NCI-H2081 (cell line): ENCODE measurements at places on chromosomes 2 and 18.

GRCh38 chr2:102618452-102619413 is 620 bp upstream of the SLC9A2 start:
- DNase-seq, result no peak

GRCh38 chr2:196153480-196153879 is 17.9 kb downstream of the STK17B start:
- DNase-seq, result no peak

GRCh38 chr2:133456156-133456555 is 112.1 kb downstream of the NCKAP5 start:
- no peak for DNase-seq

DNA sequence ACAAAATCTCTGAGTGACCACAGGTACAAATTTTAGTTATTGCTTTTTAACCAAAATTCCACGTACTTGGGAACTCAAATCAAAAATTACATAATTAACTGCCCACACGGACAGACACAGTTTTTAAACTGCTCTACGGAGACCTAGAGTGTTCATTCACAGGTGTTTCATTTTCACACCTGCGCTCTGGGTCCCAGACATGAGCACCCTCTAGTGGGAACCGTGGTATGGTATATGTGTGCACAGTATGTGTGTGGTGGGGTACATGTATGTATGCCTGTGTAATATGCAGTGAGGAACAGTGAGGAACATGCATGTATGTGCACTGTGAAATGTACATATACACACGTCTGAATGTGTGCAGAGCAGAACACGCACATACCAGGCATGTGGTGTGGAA is 65.0 kb downstream of the PPP4R1 start:
- no peak for DNase-seq

DNA sequence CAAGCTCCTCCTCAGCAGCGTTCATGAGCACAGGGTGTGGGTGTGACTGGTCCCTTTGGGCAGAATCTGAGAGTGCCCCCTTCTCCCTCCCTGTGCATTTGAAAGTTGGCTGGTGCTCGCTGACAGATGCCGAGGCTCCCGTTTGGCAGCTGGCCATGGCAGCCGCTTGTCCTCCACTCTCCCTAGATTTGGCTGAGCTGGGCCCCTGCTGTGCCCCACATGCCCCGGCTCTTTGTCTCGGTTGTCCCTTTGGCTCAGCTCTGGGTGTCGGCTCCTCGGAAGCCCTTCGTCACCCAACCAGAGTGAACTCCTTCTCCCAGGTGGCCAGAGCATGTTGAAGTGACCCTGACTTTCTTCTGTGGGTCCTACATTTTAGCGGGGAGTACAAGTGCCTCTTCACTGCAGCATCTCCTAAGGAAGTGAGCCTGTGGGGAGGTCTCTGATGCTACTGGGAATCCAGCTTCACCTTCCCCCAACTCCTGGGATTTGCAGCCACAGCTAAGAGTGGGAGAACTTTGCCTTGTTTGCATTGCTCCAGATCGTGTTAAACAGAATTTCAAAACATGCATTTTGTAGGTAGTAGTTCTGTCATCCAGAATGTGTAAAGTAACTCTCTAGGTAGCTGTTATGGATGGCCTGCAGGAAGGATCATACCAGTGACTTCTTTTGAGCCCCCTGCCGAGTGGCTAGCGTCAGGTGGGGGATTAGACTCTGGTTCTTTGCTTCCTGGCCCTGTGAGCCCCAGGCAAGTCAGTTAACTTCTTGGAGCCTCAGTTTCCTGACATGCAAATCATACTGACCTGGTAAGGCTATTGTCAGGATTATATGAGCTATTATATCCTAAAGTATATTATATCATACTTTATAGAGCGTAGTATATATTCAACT is 24.2 kb downstream of the HPCAL1 start:
- DNase-seq, result peak; percentile 93

DNA sequence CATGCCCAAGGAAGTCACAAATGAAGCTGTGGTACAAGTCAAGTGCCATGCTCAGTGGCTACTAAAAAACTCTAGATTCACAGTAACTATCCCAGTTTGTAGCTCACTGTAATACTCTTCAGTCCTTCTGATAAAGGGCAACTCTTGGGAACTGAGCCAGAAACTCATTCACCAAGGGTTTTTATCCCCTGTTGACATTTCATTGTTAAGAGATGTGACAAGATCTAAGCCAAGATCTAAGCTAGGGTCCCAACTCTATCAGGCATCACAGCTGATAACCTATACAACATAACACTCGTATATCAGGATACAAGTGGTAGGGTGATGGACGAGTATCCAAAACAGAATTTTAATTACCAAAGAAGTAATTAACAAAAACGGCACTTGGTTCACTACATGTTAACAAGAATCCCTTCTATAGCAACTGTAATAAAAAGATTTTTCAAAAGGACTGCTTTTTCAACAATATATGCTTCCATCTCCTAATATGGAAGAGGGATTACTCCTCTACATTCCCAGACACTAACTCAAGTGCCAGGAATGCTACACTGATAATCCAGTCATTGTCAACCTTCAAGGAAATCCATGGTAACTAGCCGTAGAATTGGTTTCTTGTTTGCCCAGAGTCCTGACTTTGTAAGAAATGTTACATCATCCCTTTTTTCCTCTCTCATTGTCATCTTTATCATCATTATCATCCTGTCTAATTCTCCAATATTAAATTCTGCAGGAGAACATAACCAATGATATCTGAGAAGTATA is 111.7 kb downstream of the CDH2 start:
- DNase-seq, result no peak

- peak; percentile 8 for DNase-seq
These were observed 239.1 kb downstream of the KCNS3 start for GRCh38 chr2:18117592-18117991.

DNA sequence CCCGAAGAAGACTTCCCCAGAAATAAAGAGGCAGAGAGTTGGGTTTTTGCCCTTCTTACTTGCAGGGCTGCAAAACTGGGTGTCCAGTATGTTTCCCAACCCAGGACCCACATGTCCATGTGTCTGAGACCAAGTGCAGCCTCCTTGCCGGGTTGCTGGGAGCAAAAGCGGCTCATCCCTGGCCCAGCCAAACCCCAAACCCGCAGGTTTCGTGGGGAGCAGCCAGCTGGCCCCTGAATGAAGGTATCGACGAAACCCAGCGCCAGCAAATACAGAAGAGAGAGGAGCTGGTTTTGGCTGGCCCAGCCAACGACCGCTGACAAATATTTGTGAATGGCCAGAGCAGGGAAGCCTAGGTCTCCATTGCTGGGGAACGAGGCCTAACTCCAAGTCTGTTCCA is 197.1 kb downstream of the SMAD7 start:
- no peak for DNase-seq

DNA sequence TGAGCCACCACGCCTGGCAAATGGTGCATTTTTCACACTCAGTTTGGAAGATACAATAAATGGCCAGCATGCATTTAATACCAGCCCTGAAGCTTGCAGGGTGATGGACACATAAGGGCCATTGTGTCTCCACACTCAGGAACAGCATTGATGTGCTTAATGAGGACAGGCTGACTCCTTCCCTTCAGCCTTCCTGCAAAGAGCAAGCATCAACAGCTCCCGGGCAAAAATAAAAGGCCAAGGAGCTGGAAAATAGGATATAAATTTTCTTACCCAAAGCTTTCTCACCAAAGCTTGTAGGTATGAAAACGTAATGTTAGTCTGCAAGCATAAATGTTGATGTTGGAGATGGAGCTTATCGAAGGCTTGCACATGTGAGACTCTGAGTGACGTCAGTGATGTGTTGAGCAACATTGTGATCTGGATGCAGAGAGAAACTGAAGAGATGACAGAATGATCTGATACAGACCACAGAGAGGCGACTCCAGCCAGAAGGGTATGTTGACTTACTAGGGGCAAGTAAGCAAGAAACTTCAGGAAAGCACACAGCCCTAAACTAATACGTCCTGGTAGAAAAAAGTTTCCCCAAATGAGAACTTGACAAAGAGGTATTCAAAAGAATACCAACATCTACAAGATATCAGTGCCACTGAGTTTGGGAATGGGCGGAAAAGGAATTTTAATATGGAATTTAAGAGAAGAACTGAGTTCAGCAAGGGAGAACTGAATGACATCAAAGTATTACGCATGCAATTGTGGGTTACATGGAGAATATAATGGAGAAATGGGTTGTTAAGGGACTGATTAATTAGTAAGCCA is 256.5 kb downstream of the TGIF1 start:
- no peak for DNase-seq

DNA sequence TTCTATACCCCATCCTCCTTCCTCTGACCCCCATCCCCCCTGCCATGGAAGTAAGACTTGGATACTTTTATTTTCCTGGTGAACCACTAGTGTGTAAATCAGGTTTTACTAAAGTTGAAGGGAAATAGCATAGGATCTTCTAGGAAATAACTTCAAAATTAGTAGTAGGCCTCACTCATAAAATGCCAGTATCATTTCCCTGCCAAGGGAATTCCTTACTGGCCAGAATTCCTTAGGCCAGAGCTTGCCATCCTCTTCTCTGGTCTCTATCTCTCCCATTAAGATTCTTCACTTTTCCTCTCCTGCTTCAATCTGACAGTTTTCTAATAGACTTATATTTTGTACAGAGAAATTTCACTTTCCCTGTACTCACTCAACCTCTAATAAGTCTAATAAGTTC is 322.8 kb upstream of the TANK start:
- no peak for DNase-seq

- no peak for DNase-seq
These were observed 269.9 kb downstream of the MYT1L start for GRCh38 chr2:2061091-2061696.

DNA sequence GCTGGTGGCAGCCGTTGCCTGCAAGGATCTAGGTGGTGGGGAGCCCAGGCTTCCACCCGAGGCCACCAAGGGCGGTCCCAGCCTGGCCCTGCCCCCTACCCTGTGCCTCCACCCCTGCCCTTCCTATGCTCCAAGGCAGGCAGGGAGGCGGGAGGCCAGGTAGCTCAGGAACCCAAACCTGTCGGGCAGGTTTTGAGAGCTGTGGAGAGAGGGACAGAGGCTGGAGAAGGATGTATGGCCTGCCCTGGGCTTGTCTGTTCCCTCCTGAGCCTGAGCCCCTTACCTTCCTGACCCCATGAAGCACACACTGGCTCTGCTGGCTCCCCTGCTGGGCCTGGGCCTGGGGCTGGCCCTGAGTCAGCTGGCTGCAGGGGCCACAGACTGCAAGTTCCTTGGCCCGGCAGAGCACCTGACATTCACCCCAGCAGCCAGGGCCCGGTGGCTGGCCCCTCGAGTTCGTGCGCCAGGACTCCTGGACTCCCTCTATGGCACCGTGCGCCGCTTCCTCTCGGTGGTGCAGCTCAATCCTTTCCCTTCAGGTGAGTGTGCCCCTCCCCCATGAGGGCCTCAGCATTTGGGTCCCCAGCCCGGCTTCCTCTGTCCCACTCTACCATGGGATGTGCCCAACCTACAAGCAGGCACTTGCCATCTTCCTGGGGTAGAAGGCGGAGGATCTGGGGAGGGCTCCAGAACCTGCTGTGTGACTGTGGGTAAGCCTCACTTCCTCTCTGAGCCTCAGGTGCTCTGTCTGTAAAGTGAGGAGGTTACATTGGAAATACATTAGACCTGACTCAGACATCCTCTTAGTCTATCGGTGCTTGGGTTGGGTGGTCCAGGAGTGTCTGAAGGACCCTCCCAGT is at the start of gene PROM2:
Gene PROM2, plus strand, starts transcription at position 159 of the 860 bp plus-strand sequence. Its CDS starts 137 bp downstream, at position 296.
- no peak for DNase-seq

GRCh38 chr2:160076914-160077313 is 14.5 kb upstream of the PLA2R1 start:
- no peak for DNase-seq

DNA sequence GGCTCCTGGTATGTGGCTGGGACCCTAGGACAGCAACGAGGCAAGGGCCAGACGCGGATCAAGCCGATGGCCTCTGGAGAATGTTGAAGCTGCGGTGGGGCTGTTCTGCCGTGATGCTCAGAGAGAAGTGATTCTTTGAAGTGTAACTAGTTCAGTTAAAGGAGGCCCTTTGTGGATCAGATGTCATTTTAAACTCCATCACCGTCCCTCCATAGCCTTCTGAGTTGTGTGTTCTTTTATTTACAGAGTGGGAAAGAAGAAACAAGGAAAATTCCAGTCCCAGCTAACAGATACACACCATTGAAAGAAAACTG is 403 bp downstream of the PNO1 start:
- DNase-seq, result no peak

GRCh38 chr2:24262421-24262970 is 87.6 kb downstream of the FAM228A start:
- no peak for DNase-seq

GRCh38 chr2:159227467-159227866 is 59.0 kb downstream of the WDSUB1 start:
- no peak for DNase-seq

GRCh38 chr2:206642075-206643025 is at the start of gene FAM237A:
Gene FAM237A (plus strand): TSS chr2:206642487. CDS start chr2:206644237, 1,750 bp downstream.
- no peak for DNase-seq

DNA sequence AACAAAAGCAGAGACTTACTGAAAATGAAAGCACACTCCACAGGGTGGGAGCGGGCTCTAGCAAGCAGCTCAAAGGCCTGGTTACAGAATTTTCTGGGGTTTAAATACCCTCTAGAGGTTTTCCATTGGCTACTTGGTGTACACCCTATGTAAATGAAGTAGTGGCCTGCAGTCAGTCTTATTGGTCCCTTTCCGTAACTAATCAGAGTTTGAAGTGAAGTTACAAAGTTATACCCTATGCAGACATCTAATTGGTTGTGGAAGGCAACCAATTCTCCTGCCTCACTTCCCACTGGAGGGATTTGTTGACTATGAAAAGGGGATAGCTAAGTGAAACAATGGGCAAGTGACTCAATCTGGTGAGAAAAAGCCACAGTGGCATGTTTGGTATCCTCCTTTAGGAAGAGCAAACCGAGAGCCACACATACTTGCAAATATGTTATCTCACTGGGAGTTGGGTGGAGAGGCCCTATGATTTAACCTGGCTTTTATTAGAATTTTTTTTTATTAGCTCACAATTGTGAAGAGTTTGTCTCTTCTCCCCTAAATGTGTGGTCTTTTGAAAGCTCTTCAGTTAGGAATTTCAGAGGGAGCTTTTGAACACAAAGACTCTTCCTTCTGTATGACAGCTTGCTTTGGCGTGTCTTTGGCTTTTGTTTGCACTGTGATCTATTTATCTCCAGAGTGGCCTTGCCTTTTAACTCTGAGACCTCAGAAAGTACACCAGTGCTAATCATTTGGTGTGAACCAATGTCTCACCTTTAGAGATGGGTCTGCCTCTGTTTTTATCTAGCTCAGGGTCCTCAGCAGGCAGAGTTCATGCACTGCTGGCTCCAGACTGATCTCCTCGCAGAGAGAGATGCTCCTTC is 69.6 kb downstream of the MAP4K4 start:
- no peak for DNase-seq

- DNase-seq, result no peak
These were observed 2.4 kb upstream of the ID2 start for GRCh38 chr2:8679567-8679826.

GRCh38 chr18:70015127-70015526 is 67.5 kb upstream of the CD226 start:
- DNase-seq, result no peak

GRCh38 chr2:223549215-223549614 is 52.9 kb downstream of the SCG2 start:
- peak; percentile 83 for DNase-seq

GRCh38 chr2:204019572-204020501 is 83.3 kb downstream of the ICOS start:
- DNase-seq, result no peak

GRCh38 chr2:26562811-26563645 is 78.1 kb downstream of the CIB4 start:
- DNase-seq, result peak; percentile 44

- no peak for DNase-seq
These were observed 149.3 kb upstream of the PGAP1 start for GRCh38 chr2:197075754-197076337.

- DNase-seq, result no peak
These were observed 12.3 kb downstream of the YIPF4 start for GRCh38 chr2:32290000-32290339.
